ENCODE measurements at places on chromosomes 13 and 19.

- no peak for DNase-seq
Observed at GRCh38 chr13:35191883-35192282, 249.8 kb downstream of the NBEA start.

DNA sequence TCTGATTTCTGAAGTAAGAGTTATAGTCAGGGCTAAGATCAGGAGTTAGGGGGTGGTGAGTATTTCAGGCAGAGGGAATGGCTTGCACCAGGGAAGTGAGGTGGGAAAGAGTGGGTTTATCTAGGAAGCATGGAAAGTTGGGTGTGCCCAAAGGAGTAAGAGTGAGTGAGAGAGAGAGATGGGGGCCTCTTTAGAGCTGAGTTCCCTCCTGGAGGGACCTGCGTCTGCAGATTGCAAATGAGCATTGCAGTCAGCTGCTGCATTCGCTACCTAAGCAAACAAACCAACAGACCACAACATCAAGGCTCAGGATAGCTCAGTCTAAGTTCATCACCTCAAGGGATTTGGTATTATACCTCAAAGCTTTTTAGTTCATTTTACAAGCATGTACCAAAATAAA lies 405.8 kb downstream of the FGF9 start:
- no peak for DNase-seq

- no peak for DNase-seq
Observed at GRCh38 chr13:25604106-25604505, 232.3 kb downstream of the ATP8A2 start.

- DNase-seq: no peak
Observed at GRCh38 chr13:114067381-114067885, 65.0 kb downstream of the RASA3 start.

DNA sequence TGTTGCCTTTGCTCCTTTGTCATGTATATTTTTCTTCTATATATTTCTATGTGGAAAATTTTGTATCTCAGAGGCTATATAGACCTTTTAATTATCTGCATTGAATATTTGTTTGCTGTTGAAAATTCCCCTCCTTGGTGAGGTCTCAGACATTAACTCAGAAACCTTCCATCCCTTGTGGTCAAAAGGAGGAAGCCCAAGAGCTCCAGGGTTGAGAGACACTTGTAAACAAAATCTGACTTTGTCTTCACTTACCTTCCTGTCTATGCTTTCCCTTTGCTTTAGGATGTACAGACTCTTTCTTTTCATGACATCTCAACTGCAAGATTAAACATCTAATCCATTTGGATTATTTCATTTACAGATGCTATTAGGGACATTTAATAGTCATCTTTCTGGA lies 157.5 kb downstream of the PCDH20 start:
- DNase-seq: no peak

- DNase-seq: no peak
Observed at GRCh38 chr19:16206046-16206605, 8.4 kb downstream of the AP1M1 start.

DNA sequence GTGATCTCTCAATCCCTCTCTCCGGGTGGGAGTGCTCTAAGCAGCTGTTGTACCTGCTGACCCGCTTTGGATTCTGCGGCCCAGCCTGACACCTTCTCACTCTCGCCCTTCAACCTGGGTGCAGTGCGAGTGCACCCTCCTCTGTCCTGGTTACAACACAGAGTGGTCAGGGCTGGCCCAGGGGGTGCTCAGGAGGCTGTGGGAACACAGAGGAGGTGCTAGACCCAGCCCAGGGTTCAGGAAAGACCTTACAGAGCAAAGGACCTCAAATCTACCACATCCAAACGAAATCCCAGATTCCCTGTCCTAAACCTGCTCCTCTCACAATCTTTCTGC lies 23.7 kb downstream of the ZNF175 start:
- DNase-seq: no peak

DNA sequence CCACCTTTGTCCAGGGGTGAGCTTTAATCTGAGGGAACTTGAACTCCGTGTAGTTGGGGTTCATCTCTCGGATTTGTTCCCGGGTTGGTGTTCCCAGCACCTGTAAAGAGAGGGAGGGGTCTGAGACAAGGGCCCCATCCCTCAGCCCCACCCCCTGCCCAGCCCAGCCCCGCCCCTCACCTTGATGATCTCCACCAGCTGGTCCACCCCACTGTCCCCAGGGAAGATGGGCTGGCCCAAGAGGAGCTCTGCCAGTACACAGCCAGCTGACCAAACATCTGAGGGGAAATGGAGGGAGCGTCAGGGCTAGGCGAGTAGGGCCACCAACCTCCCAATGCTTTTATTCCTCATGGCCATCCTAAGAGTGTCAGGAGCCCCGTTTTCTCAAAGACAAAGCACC lies 9.3 kb downstream of the GSK3A start:
- DNase-seq: no peak

DNA sequence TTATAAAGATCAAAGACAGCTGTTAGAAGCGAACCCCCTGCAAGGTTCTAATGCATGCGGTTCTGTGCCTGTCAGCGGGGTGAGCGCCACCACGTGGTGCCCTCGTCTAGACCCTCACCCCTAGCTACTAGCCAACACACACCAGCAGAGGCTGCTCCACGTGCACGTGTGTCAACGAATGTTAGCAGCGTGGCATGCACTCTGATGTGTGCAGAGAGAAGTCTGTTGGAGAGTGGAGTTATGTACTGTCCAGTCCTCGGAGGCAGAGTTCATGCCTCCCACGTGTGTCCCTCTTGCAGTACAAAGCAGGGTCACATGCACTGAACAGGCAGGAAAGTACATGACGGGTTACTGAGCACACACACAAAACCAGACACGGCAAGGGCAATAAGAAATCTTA lies 75.0 kb upstream of the SLC15A1 start:
- no peak for DNase-seq

DNA sequence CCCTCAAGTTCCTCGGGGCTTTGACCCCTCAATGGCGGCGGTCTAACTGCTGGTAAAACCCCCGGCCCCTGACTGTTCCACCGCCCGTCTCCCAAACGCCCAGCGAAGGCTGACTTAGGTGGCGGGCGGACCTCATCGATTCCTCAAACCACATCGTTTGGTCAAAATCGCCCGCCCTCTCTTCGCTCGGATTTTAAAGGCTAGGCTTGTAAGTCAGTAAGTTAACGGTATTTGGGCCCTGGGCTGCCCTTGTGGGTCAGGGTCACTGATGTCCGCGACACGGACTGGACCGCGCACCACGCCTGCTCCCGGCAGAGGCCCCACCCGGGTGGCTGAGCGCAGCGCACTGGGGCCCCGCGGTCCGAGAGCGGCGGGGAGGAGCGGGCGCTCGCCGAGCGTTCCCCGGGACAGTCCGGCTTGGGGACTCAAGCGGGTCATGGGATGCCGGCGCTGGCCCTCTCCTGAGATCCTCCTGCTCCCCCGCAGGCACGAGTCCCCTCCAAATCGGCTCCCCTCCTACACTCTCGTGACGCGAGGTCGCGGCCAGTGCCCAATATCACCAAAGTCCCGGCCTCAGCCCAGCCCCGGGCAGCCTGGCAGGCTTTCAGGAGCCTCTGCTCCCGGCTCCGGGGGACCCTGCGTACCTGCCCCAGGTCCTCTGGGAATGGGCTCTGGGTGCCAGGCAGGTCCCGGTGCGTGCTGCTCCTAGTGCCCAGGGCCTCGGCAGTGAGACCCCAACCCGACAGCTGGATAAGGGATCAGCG lies 1.0 kb downstream of the FLT1 start:
- DNase-seq: no peak

GRCh38 chr19:1523412-1524286 lies at the start of gene PLK5:
TSS of gene PLK5 (plus strand) at chr19:1524077. CDS start at chr19:1526997, 2,920 bp downstream.
- DNase-seq: no peak

GRCh38 chr19:8129061-8129618 lies 20.3 kb downstream of the FBN3 start:
- no peak for DNase-seq

- no peak for DNase-seq
Observed at GRCh38 chr19:48887861-48888612, 10.5 kb downstream of the TULP2 start.

GRCh38 chr13:32136061-32136460 lies 104.5 kb downstream of the FRY start:
- DNase-seq: no peak

DNA sequence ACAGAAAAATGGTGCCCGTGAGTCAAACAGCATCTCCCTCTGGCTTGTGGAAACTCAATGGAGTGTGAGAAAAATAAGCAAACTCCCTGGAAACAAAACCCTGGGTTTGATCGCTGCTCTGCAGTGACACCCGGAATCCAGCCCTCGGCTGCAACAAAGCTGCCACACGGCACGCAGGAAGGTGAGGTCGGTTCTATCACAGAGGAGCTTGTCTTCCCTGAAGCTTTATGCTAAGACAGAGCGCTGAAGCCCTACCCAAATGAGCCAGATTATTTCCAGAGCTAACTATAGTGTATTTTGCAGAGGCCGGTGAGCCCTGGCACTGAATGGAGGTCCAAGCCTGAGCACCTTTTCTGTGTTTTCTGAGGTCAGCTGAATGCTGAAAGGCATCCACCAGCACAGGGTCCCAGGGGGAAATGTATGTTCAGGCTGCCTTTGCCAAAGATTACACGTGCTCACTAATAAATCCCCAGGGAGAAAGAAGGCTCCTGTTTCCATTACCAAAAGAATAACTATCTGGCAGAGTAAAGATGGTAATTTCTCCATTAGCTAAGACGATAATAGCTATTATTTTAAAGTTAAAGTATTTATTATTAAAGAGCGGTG lies 77.8 kb downstream of the TSHZ3 start:
- no peak for DNase-seq

DNA sequence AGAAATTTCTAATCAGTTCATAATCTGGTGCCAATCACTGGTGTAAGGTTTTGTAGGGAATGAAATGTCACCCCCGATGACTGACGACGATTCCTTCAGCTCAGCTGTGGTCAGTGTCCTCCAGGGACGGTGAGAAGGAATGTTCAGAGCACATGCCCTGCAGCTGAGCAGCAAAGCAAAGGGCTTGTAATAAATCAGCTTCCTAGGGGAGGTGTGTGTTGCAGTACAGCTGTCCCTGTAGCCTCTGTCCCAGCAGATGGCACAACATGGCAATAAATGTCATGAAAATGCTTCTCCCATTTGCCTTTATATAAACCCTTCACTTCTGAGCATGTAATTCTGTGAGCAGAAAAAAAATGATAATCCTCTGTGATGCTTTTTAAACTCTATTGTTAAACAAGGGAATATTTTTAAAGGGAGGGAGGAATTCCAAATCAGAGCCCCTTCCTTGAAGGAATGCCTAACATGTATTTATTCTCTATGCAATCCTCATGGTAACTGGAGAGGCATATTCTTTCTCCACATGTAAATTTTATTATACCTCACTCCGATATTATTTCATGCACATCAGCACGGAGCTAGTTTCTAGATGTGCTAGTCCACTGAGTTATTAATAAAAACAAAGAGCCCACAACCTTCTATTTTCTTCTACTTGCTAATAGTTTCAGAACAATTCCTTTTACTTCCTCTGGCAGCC lies 102.5 kb downstream of the FAM216B start:
- DNase-seq: peak; percentile 13

GRCh38 chr19:50190439-50190891 lies 13.0 kb upstream of the MYH14 start:
- no peak for DNase-seq

DNA sequence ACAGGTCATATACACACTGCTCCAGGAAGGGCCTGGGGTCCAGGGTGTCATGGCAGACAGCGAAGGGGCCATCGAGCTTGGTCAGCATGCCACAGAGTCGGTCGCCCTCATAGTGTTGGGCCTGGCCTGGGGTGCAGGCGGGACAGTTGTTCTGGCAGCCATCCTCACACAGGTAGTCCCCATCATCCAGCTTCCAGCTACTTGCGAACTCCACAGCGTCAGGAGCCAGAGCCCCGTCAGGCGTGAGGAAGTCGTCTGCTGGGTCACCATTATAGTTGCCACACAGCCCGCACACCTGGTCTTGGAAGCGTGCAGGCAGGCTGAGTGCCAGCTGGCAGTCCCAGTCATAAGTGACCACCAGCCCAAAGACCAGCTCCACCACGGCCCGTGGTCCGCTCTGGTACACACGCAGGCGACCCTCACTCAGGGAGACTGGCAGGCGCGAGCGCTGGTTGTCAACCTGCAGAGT lies 16.2 kb downstream of the FCGBP start:
- DNase-seq: no peak

GRCh38 chr19:17873786-17874757 lies 2.3 kb downstream of the SLC5A5 start:
- DNase-seq: peak; percentile 62

DNA sequence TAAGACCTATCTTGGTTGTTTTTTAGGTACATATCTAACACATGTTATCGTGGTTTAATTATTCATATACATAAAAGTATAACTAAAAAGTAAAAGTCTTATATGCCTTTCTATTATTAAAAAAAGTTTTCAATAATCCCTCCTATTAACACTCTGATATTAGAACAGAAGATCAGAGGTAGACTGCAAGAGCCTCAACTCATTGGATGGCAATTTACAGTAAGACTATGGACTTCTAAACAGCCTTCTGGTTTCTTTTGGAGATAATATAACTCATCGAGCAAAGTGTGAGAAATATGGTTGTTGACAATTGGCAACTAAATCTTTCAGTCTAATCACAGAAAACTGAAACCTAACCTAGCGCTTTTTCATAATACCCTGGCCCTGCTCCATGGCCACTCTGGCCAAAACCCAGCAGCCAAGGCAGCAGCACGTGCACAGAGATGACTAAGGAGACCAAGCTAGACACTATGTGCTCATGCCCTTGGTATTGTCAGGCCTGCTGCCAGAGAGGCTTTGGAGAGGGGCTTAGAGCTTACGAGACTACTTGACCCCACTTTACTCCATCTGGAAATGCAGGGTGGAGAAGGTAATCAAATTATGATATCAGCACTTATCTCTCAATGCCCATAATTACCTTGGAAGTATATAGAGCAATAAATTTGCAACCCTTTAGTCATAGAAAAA lies 40.6 kb upstream of the EEF1AKMT1 start:
- DNase-seq: no peak

DNA sequence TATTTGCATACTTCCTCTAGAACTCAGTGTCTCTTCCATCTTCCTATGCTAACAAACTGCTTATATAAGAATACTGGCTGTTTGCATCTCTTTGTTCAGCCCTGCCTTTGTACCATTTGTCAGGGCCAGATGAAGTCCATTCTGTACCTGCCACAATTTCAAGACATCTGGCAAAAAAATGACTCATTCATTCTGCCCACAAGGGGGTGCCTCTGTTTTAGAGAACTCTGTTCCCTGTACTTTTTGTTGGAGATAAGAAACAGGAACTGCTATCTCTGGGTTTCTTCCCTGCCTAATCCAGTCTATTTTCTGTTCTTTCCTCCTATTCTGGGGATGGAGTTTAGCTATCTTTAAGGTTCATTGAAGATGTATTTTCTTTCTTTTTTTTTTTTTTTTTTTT lies 23.0 kb downstream of the ZNF568 start:
- no peak for DNase-seq

DNA sequence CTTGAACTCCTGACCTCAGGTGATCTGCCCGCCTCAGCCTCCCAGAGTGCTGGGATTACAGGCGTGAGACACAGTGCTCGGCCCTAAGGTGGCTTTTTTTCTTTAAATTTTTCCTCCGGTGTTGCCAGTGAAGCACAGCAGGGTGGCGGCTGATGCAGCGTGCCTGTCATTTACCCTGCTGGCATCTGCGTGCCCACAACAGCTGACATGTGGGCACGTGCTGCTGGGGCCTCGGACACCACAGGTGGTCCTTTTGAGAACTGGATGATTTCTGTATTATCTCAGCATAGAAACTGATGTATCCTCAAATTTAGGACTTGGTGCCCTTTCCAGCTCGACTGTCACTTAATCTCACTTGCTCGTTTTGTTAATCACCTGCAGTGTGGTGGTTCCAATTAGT lies 31.2 kb upstream of the TEX29 start:
- DNase-seq: no peak

GRCh38 chr13:51873117-51873798 lies 11.5 kb downstream of the CCDC70 start:
- DNase-seq: no peak

Data from T-helper 2 cell (primary cell).